ENCODE measurements at places on chromosomes 5 and 9. TPM values are rescaled to one million over a fixed set of nuclear protein-coding genes. Genes with fewer than 3 reads are reported as not detected.

The PCDHGC4 gene
- total RNA-seq: 0.05 TPM

The ENTPD8 gene
- total RNA-seq: not detected

The NOXA1 gene
- 0.80 TPM for total RNA-seq

The F2RL2 gene
- not detected for total RNA-seq

The BARHL1 gene
- not detected for total RNA-seq

The FOXD4L5 gene
- total RNA-seq: not detected

The PLK2 gene
- 2.4 TPM for total RNA-seq

The PCDHGB6 gene
- 0.25 TPM for total RNA-seq

The MYOZ3 gene
- total RNA-seq: 0.07 TPM

The HSPB3 gene
- total RNA-seq: not detected

The BTNL9 gene
- not detected for total RNA-seq

The REEP2 gene
- 2.6 TPM for total RNA-seq

The OGN gene
- not detected for total RNA-seq

The CCDC192 gene
- not detected for total RNA-seq

The RC3H2 gene
- 48.9 TPM for total RNA-seq

The TYRP1 gene
- not detected for total RNA-seq

The CBY3 gene
- total RNA-seq: 0.32 TPM

The GMCL2 gene
- not detected for total RNA-seq

The PTGER4 gene
- 84.2 TPM for total RNA-seq

The TLR4 gene
- 0.11 TPM for total RNA-seq

The CFAP77 gene
- not detected for total RNA-seq

The GNA14 gene
- total RNA-seq: not detected

The ENTPD2 gene
- total RNA-seq: not detected

The ADGRD2 gene
- not detected for total RNA-seq

The CNTNAP3B gene
- total RNA-seq: not detected

The GALNT12 gene
- total RNA-seq: 4.0 TPM

The PDLIM4 gene
- 0.45 TPM for total RNA-seq

The PPP3R2 gene
- total RNA-seq: not detected

The SYK gene
- total RNA-seq: 0.45 TPM

The PRELID1 gene
- total RNA-seq: 189 TPM

The STOM gene
- total RNA-seq: 23.3 TPM

The ORM2 gene
- not detected for total RNA-seq

The TMEM232 gene
- 0.75 TPM for total RNA-seq
